Small intestine (tissue), 16 donors: ENCODE measurements at places on chromosomes 2 and 18. TPM values are rescaled to one million over a fixed set of nuclear protein-coding genes. Genes with fewer than 3 reads are reported as not detected.

MFSD6 gene
- polyA plus RNA-seq = 20.0 TPM

- H3K27me3 ChIP-seq = no peaks in the 10 kb centered on the region
- no peak for DNase-seq
- H3K4me1 ChIP-seq = no peaks in the 10 kb centered on the region
- no peak overlapping the region for H3K4me3 ChIP-seq
- no peak overlapping the region for H3K27ac ChIP-seq
These were observed 69.9 kb upstream of the PSME4 start for GRCh38 chr2:54040685-54041084.

GRCh38 chr2:136613096-136613495 lies 152.2 kb upstream of the THSD7B start:
- H3K4me3 ChIP-seq = no peak overlapping the region
- DNase-seq = no peak
- no peaks in the 10 kb centered on the region for H3K4me1 ChIP-seq
- H3K36me3 ChIP-seq = no peaks in the 10 kb centered on the region

GRCh38 chr2:96120091-96120720 lies 3.8 kb upstream of the ADRA2B start:
- DNase-seq = no peak
- no peak overlapping the region for H3K4me3 ChIP-seq
- H3K27me3 ChIP-seq = peaks cover 8% of the 10 kb centered on the region

GRCh38 chr2:128604045-128604444 lies 285.4 kb upstream of the HS6ST1 start:
- H3K4me3 ChIP-seq = no peak overlapping the region
- peaks cover 22% of the 10 kb centered on the region for H3K4me1 ChIP-seq
- H3K27ac ChIP-seq = no peak overlapping the region
- DNase-seq = no peak
